NCI-H1105 (cell line): ENCODE measurements at places on chromosomes 5 and 9.

DNA sequence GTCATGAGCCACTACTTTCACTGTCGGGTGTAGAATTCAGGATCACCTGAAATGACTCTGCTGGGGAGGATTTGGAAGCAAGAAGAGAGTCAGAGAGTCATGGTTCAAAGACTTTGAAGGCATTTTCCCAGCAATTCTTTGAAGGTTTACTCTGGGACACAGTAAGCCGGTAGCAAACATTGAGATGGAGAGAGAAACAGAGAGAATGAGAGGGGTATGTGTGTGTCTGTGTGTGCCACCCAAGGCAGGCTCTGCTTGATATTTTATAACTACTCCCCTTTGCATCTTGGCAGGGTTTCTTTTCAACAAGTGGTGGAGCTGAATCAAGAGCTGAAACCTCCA lies 89.8 kb downstream of the ANKRD55 start:
- DNase-seq: no peak

DNA sequence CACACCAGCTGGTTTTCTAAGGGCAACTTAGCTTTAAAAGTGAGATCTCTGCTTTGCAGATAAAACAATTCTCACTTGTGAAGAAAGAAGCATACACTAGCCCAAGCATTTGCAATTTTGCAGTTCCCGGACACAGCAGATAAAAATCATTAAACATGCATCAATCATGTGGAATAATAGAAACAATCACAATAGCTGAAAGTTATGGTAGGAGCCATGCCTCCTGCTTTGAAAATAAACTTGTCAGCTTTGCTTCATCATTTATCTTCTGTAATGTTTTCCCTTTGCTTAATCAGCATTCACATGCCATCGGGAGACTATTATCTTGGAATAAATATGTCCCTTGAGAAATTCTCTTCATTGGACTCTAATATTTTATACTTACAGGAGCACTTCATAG lies 60.3 kb upstream of the DAB2 start:
- DNase-seq: no peak

- no peak for DNase-seq
Measured at GRCh38 chr5:39919876-39920275, 495.1 kb upstream of the DAB2 start.

DNA sequence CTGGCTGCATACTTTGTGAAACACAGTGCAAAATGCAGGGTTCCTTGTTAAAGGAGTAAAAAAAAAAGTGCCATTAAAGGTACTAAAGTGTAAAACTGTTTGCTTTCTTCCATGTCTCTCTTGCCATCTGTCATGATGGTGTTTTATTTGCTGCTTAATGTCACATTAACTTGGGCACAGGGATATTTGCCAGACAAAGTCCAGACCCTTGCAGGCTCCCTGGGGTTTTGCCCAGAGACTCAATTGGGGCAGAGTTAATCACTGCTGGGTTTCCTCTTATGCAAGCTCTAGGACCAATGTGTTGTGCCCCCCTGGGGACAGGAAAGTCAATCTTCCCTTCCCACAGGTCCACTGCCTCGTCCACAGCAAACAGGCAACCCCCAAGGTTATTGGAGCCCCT lies 274.3 kb upstream of the SGCD start:
- DNase-seq: no peak

DNA sequence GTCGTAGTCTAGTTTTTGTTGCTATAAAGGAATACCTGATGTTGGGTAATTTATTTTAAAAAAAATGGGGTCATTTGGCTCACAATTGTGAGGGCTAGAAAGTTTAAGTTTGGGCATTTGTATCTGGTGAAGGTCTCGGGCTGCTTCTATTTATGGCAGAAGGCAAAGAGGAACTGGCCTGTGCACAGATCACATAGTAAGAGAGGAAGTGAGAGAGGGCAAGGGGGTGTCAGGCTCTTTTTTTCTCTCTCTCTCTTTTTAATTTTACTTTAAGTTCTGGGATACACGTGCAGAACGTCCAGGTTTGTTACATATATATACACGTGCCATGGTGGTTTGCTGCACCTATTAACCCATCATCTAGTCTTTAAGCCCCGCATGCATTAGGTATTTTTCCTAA lies 453.3 kb downstream of the DIRAS2 start:
- no peak for DNase-seq

- no peak for DNase-seq
Measured at GRCh38 chr5:147413266-147413665, 96.6 kb downstream of the DPYSL3 start.

GRCh38 chr5:125481506-125482465 lies 735.3 kb upstream of the ZNF608 start:
- no peak for DNase-seq

DNA sequence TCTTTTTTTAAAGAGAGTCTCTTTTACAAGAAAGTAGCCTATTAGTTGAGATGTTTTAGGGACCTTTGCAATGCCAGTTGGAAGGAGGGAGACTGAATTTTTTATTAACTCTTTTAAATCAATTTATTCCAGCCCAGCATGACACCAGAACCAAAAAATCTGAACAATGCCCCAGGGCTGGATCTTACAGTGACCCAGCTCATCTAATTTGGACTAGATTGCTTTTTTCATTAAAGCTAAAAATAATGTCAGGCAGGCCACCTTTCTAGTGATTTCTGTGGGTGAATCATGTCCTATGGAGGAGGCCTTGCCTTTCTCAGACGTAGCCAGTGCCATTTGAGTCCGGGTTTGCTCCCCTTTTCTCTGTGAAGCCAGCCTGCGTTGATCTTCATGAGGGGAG lies 38.8 kb downstream of the MAP1B start:
- no peak for DNase-seq

DNA sequence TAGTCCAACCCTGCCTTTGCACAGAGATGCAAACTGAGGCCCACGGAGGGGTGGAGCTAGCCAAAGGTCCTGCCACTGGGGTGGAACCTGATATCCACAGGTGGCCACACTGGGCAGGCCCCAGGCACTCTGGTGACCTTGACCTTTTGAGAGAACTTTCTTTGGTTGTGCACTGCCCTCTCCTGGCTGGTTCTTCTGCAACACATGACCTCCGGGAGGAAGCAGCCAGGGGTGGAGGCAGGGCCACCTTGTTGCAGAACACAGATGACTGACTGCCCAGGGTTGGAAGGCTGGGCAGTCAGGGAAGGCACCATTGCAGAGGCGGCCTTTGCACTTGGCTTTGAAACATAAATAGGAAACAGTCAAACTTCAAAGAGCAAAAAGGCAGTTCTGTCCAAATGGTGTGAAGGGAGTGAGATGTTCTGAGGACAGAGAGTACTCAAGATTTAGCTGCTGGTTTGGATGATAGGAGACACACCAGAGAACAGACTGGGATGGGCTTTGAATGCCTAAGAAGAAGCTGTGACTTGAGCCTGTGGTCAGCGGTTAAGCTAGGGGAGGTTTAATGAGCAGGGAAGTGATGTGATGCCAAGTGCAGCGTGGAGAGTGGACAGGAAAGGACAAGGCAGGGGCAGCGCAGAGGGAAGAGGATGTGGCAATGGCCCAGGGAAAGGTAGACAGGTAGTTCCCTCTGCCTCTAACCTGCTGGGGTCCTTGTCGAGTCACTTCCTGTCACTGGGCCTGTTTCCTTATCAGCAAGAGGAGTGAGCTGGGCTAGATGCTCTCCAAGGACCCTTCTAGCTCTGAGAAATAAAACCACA lies 6.8 kb upstream of the TCOF1 start:
- no peak for DNase-seq

DNA sequence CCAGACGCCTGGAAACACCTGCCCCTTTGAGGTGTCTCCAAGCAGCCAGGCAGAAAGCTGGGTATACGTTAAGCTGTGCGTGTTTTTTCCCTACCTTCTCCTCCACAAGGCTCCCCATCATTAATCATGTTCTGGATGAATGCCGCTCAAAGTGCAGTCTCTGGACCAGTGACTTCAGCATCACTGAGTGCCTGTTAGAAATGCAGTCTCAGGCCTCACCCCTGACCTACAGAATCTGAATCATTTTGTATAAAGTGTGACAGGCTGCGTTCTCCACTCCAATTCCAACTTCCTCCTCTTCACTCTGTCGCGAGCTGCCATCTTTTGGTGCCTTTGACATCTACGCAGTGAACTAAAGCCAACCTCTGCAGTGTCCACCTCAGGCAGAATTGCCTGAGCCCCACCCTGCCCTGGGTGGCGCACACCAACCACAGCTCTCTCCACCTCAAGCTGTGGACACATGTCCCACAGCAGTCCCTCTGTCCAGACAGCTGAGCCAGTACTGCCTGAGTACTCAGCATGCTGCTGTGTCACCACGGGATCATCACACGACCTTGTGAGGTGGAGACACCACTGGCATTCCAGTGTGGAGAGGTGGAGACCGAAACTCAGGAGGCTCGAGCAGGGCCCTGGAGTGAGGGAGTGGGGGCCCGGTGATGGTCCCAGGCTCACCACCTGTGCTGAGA lies 14.2 kb downstream of the PTPN3 start:
- DNase-seq: no peak

- DNase-seq: no peak
Measured at GRCh38 chr9:135835131-135835530, 72.2 kb downstream of the CAMSAP1 start.
